ENCODE measurements at places on chromosomes 1 and 21. TPM values are rescaled to one million over a fixed set of nuclear protein-coding genes. Genes with fewer than 3 reads are reported as not detected.

Gene PTGER3
- 6.0 TPM for total RNA-seq

Gene INAVA
- total RNA-seq = 83.2 TPM

DNA sequence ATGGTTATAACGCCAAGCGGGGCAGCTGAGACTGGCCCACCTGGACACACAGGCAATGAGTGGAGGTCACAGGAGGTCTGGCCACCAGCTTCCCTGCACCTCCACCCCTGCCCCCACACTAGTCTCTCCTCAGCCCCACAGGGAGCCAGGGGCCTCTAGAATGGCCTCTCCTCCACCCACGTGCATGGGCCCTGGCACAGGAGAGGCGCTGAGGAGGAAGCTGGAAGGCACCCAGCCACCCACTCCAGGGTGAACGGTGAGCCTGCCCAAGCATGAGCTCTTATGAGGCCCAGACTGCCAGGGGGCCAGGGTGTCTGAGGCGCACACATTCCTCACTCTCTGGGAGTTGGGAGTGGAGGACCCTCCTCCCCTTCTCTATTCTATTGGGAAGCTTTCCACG, 22.2 kb downstream of the LRP8 start:
- DNase-seq = no peak

Gene WNT4
- total RNA-seq = 3.7 TPM

Gene CD48
- total RNA-seq = 6.0 TPM

GRCh38 chr1:76939050-76939816, 72.0 kb downstream of the ST6GALNAC5 start:
- no peak for DNase-seq

- no peak for DNase-seq
Observed at GRCh38 chr1:156070548-156070947, 9.6 kb downstream of the RAB25 start.

GRCh38 chr21:41834252-41834925, 44.8 kb downstream of the PRDM15 start:
- no peak for DNase-seq

DNA sequence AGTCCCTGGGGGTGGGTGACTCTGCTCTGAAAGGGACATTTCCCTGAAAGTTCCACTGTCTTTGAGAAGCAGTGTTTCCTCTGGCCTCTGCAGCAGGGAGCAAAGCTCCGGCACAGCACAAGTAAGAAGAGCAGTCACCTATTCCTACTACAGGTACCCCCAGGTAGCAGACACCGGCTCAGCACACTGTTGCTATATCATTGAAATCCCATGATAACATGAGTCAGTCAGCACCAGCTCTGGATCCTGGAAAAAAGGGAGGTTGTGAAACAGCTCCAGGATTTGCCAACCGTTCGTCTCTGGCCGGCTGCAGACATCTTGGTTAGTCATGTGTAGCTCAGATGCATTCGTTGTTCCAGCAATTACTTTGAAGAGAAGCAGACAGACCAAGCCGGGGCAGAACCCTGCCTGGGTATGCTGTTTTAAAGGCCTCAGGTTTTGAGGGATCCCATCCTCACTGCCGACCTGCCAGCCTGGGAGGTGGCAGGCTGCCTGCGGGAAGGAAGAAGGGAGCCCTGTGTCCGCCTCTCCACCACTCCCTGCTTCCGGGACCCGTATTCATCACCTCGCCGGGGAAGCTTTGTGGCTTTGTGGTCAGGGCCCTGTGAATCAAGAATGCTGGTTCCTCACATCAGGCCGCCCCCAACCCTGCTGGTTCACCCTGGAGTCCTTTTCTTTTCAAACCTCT, 139.2 kb downstream of the CLIC6 start:
- DNase-seq = no peak

- DNase-seq = no peak
Observed at GRCh38 chr1:181503171-181503810, 20.0 kb downstream of the CACNA1E start.

DNA sequence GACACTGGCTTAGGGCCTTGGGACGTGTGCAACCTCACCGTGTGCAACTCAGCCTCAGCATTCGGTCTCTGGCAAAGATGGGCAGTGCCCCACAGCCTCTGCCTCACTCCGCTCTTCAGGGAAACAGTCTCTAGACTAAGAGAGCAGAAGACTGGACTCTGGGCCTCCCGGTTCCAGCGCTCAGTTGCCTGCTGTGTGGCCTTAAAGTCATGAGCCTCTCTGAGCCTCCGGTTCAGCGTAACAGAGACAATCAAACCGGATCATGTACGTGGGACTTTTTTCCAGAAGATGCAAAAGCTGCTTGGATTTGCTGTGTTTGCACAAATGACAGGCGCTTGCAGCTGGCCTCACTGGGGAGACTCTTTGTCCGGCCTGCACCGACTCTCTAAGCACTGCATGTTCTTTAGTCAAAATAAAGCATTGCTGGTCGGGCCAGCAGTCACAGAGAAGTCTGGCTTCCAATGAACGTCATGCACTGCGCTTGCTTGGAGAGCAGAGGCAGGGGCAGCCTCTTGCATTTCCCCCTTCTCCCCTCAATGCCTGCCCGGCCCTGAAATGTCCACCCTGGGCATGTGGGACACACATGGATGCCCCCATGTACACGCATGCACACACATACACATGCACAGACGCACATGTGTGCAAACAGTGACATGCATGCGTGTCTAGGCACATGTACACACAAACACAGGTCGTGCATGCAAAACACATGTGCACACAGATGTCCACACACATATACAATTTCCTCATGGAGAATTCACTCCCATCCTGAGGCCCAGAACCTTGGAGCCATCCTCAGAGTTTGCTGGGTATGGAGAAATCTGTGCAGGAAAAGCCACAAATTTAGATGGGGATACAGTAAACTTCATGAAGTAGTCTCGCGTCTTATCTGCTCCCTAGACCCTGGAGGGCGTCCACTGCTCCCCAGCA, 152.4 kb downstream of the PRDM16 start:
- DNase-seq = no peak

DNA sequence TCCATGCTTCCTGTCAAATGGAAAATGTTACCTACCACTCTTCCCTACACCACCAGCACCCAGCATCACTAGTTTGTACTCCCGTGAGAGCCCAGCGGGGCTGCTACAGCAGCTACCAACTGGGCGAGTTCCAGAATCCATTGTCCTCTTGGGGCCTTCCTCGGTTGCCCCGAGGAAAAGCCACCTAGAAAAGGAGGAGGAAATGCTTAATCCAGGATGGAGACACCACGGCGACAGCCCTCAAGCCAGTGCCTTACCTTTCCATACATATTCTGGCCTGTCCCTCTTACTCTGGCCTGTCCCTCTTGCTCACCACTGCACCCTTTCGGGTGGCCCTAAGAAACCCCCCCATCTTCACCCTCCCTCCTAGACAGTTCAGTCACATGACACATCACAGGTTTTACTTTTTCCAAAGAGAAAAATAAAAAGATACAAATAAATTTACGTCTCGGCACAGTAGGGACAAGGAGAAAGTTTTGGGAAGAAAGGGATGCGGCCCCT, 478 bp downstream of the RIT1 start:
- DNase-seq = no peak

Gene C1orf141
- not detected for total RNA-seq

- DNase-seq = peak; percentile 87
Observed at GRCh38 chr1:9867408-9868243, 42.4 kb downstream of the CTNNBIP1 start.

DNA sequence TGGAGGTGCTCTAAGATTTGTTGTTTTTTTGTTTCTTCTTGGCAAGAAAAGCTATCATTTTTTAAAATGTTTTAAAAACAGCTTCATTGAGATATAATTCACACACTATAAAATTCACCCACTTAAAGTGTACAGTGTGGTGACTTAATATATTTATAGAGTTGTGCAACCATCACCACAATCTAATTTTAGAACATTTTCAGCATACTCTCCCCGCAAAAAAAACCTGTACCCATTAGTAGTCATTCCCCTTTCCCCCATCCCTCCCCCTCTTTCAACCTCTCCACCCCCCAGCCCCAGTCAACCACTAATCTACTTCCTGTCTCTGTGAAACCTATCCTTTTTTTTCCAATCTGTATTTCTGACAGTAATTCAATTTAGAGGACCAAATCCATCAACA, 30.6 kb downstream of the ZC3H11B start:
- no peak for DNase-seq

Gene CFAP57
- total RNA-seq = 0.47 TPM

GRCh38 chr1:202702088-202702487, 8.2 kb downstream of the SYT2 start:
- no peak for DNase-seq

Gene PAPPA2
- 0.36 TPM for total RNA-seq

DNA sequence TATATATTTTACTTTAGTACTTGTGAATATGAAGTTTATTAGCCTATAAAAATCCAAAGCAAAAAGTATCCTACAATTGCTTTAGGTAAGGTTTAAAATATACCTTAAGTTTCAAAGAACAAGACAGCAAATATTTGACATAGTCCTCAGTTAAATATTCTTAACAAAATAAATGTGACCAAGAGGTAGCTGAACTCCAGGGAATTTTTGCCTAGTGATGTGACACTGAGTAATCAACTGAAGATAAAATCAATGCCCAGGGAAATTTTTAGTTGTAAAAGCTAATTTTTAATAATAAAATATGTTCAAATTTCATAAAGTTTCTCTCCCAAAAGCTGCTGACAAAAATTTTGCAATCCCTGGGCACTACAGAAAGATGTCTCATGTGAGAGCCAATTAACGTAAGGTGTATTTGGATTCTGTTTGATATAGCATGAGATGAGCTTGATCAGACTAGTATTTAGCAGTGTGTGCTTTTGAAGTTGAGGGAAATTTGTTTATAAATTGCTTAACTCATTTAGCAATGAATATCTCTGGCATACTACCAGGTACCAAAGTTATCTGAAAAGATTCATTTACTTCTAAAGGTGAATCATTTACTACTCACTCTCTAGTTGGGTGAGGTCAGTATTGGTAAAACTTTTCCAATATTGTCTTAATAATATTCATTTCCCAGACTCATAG, 80.2 kb upstream of the PALMD start:
- DNase-seq = no peak

DNA sequence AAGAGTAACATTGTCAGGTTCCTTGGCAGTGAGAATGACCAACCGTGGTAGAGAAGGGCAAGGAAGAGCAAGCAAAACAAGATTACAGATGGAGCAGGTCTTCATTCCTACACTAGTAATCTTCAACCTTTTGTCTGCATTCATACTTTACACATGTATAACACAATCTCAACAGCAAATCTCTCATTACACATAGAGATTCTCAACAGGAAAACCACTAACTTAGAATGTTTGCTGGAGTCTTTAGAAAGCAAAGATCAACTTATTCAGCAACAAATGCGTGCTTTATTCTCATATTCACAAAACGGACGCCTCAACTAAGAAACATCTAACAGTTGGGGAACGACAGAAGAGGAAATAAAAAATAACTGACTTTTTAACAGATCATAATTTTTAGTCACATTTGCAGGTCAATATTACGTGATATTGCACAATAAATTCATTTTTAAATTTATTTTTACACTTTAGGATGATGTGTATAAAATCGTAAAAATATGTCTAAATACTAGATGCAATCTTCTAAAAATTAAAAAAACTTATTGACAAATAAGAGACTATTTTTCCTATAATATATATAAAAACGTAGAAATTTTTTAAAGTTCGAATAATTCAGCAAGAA, 82.9 kb downstream of the ARID4B start:
- DNase-seq = no peak

DNA sequence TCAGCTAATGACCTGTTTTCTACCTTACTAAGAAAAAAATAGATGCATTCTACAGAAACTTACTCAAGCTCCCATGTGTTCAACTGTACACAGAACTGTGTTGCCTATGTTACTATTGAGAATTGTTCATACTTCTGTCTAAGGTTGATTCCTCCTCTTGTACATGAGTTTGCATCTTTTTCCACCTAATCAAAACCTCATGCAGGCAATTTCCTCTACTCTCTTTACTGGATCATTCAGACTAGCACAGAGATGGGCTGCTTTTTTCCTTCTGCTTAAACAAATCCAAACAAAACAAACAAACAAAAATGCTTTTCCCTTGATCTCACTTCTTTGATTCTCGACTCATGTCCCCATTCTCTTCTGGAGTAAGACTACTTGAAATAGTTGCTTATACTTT, 58.8 kb upstream of the PTGFR start:
- no peak for DNase-seq

Gene KCNK1
- total RNA-seq = 6.9 TPM

GRCh38 chr1:59438058-59438560, 141.2 kb downstream of the FGGY start:
- no peak for DNase-seq

Gene ATP1A4
- total RNA-seq = 16.5 TPM

GRCh38 chr1:190084552-190084951, 393.1 kb downstream of the BRINP3 start:
- DNase-seq = no peak

Gene C1QTNF12
- total RNA-seq = 3.4 TPM

Gene DLGAP3
- total RNA-seq = 0.26 TPM

DNA sequence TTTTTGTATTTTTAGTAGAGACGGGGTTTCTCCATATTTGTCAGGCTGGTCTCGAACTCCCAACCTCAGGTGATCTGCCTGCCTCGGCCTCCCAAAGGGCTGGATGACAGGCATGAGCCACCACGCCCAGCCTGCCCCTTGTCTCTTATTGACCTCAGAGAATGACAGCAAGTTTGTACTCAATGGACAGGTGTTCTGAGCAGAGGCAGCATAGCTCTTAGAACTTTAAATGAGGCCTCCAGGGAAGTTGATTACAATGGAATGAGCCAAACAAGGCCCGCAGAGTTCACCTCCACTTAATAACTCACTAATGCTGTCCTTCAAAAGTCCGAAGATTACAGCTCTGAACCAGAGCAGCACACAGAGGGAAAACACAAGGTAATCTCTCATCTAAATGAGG, 10.9 kb downstream of the TMPRSS2 start:
- DNase-seq = no peak

Gene SLC1A7
- total RNA-seq = not detected

Gene TMEM200B
- 16.4 TPM for total RNA-seq

Gene BCAN
- 1.1 TPM for total RNA-seq
